Stimulated activated CD4-positive, alpha-beta T cell treated with anti-CD3 and anti-CD28 coated beads, TNF-alpha, amount 100 ng/mL, for 24 hours (primary cell): ENCODE measurements at places on chromosomes 3 and 15.

DNA sequence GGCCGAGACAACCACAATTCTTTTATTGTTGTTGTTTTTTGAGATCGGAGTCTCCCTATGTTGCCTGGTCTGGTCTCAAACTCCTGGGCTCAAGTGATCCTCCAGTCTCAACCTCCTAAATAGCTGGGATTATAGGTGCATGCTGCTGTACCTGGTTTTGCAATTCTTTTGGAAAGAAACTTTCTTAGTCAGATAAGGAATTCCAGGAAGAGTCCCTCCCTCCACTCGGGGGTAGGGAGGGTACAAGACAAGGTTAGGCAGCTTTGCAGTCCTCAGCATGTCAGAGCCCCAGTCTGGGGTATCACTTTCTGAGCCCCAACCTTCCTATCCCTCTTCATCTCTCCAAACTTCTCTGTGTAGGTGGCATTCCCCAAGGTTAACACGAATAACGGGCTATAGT lies 33.8 kb upstream of the FURIN start:
- DNase-seq: no peak

- DNase-seq: no peak
These were observed 30.7 kb downstream of the NBEAL2 start for GRCh38 chr3:47010111-47010712.

GRCh38 chr3:16377196-16377595 lies 112.2 kb downstream of the OXNAD1 start:
- no peak for DNase-seq

GRCh38 chr3:93910097-93910496 lies 63.6 kb downstream of the PROS1 start:
- no peak for DNase-seq

- no peak for DNase-seq
These were observed 6.1 kb downstream of the ULK3 start for GRCh38 chr15:74836846-74837245.

GRCh38 chr3:14843321-14843720 lies 24.6 kb downstream of the FGD5 start:
- DNase-seq: no peak

DNA sequence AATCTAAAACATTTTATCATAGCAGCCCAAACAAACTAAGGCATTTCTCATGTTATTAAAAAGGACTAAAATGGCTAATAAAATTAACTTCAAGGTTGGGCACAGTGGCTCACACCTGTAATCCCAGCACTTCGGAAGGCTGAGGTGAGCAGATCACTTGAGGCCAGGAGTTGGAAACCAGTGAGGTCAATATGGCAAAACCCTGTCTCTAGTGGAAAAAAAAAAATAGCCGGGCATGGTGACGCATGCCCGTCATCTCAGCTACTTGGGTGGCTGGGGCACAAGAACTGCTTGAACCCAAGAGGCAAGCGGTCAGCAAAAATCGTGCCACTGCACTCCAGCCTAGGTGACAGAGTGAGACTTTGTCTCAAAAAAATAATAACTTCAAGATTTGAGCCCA lies 110.2 kb downstream of the NR2E3 start:
- DNase-seq: no peak

DNA sequence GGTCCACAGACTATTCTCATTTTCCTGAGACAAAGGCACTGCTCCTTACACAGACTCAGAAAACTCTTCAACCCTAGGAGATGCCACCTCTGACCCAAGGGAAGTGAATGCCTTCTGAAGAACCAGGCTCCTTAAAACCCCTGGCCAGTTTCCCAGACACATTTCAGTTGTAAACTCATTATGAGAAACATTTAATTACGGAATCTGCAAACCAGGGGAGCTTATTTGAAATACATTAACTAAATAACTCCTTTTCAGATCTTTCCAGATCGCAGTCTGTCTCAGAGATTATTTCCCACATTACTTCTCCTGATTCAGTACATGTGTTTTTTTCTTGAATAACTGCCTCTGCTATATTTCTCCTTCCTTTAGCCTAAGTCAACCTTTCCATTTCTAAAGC lies 17.6 kb downstream of the MYO5A start:
- no peak for DNase-seq

- DNase-seq: no peak
These were observed 90.0 kb downstream of the EFL1 start for GRCh38 chr15:82172506-82172905.

GRCh38 chr3:135023996-135024658 lies 229.1 kb downstream of the EPHB1 start:
- no peak for DNase-seq

GRCh38 chr15:25181293-25182097 lies 226.7 kb downstream of the SNRPN start:
- DNase-seq: no peak

GRCh38 chr3:129352045-129352444 lies 73.4 kb downstream of the HMCES start:
- DNase-seq: no peak
